ENCODE measurements at places on chromosomes 1 and 21. TPM values are rescaled to one million over a fixed set of nuclear protein-coding genes. Genes with fewer than 3 reads are reported as not detected.

The FCRL4 gene
- total RNA-seq: not detected

The TNNT2 gene
- not detected for total RNA-seq

The SLC27A3 gene
- total RNA-seq: 24.1 TPM

The AZIN2 gene
- 7.0 TPM for total RNA-seq

The PUM1 gene
- 101 TPM for total RNA-seq

The DHRS3 gene
- 67.5 TPM for total RNA-seq

The ZNF678 gene
- total RNA-seq: 3.8 TPM

The INKA2 gene
- 2.6 TPM for total RNA-seq

The MAN1C1 gene
- total RNA-seq: 41.0 TPM

The HUNK gene
- total RNA-seq: 0.23 TPM

The MAGOH gene
- total RNA-seq: 59.9 TPM

The RIPK4 gene
- total RNA-seq: not detected

The RAB42 gene
- total RNA-seq: not detected

The KPRP gene
- total RNA-seq: not detected

The KCNN3 gene
- total RNA-seq: 0.03 TPM

The TRABD2B gene
- total RNA-seq: not detected

The PGLYRP3 gene
- total RNA-seq: not detected

The ERRFI1 gene
- total RNA-seq: 1.1 TPM
